Activated CD4-positive, CD25-positive, alpha-beta regulatory T cell (primary cell): ENCODE measurements at places on chromosomes 16 and 17.

- DNase-seq = peak; percentile 53
Observed at GRCh38 chr16:11224894-11225676, 30.9 kb downstream of the SOCS1 start.

DNA sequence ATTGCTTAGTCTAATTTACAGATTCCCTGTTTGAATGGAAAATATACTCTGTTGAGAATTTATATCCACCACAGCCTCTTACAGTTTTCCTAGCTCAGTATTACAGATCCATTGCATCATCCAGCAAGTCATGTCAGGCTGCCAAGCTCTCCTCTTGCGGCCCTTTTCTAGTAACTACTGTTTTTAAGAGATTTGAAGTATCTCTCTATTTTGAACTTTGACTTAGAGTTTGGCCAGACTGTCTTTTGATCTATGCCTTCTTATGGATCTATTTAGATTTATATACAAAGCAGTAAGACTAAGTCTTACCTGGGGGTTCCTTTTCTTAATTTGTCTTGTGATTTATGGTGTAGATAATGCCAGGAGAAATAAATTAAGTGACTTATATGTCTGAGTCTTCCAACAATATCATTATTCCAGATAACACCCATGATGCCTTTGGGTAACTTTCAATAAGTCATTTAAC is 53.1 kb upstream of the ABCC11 start:
- no peak for DNase-seq

DNA sequence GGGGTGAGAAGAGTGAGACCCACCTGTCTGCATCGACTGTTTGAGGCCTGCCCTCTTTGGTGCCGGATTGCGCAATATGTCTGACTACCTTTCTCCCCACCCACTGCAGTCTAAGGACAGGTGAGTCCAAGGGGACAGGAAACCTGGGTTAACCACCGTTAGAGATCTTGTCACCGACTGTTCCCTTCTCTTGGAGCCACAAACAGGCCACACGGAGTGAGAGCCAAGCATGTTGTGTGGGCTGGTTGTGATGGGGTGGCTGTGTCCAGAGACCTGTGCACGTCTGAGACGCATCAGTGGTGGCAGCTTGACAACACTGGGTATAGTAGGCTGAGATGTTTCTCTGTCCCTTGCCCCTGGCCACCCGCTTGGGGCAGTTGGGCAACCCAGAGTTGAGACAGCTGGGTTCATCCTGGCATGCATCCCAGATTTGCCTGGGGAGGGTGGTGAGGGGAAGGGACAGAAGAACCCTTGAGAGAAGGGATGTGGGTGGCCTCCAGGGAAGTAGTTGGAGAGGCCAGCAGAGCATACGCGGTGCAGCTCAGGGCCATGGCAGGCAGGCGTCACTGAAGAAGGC is 21.4 kb downstream of the MPRIP start:
- no peak for DNase-seq

DNA sequence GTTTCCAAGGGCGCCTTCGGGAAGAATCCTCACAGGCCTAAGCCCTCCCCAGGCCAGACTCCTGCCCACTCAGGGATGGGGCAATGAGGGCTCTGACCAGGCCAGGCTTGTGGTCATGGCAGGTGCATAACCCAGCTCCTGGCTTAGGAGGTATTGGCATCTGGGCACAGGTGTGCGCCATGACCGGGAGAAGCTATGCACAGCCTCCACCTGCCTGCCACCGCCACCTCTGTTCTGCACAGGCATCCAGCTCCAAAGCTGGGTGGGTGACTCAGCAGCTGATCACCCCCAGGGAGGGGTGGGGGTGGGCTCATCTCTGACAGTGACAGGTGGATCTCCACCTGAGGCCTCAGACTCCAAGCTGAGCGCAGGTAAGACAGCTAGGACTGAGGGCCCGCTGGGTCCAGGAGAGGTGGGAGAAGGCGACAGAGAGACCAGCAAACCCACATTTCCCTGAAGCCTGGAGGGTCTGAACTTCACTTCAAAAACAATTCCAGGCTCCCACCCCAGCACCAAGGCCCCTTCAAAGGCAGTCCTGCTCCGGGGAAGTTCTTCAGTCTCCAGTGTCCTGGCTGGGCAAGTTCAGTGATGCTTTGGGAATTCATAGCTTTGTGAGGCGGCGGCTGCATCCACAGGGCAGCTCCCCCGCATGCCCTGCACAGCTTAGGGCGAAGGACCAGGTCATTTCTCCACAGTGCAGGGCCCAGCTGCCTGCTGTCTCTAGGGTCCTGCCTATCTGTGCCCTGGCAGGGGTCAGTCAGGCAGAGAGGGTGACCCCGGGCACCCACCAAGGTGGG is 121.6 kb upstream of the SMURF2 start:
- DNase-seq = no peak

GRCh38 chr17:2883544-2884213 is 87.4 kb downstream of the RAP1GAP2 start:
- DNase-seq = no peak

DNA sequence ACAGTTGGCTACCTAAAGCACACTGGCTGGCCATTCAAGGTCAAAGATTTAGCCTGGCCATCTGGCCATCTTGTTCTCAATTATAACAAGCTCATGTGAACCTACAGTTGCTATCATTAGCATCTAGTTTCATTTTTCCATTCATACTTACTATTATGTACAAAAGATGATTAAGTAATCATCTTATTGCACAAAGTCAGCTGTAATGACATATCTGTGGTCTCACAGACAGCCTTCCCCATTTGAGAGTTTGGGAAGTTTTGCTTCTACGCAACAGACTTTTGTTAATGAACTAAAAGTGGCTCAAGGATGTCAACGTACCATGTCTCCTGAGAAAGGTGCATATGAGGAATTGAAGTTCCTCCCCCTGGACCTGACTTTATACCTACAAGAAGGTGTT is 51.3 kb downstream of the HS3ST3B1 start:
- DNase-seq = no peak

DNA sequence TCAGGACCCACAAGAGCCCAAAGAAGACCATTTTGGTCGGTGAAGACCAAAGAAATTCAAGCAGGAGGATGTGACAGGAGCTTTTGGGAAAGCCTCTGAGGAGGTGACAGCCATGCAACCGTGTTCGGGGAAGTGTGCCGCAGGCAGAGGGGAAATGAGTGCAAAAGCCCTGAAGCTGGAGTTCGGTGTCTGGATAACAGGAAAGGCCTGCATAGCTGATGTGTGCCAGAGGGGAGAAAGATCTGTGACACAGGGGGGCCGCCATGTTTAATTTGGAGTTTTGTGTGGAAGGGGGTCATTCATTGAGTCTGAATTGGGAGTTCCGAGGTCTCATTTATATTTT is 870 bp upstream of the ZC3H7A start:
- DNase-seq = no peak

DNA sequence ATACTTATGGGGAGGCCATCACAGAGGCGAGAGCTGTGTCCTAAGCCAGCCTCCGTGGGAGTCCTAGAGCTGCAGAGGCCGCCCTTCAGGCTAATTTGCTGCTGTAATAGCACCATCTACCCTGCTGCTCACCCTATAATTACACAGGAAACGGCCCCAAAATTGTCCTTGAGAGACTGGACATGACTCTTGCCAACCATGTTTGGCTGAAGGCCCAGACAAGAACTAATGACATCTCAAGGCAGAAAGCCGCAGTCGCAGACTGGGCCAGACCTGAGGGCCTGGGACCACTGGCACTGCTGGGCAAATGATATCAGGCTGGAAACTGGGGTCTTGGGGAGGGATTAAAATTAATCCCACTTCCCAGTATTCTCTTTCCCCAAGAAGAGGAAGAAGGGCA is 24.1 kb downstream of the PSMD7 start:
- no peak for DNase-seq

- no peak for DNase-seq
Observed at GRCh38 chr17:65389949-65390348, 171.5 kb downstream of the AXIN2 start.

DNA sequence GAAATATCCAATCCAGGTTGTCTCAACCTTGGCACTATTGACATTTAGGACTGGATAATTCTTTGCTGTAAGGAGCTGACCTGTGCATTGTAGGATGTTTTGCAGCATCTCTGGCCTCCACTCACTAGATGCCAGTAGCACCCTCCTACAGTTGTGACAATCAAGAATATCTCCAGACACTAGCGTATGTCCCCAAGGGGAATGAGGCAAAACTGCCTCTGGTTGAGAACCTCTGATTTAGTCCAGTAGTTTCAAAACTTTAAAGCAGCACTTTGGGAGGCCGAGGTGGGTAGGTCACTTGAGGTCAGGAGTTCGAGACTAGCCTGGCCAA is 48.4 kb downstream of the IQCK start:
- DNase-seq = no peak

- no peak for DNase-seq
Observed at GRCh38 chr16:17377360-17378324, 93.1 kb downstream of the XYLT1 start.

- DNase-seq = no peak
Observed at GRCh38 chr17:57751348-57751971, 6.4 kb upstream of the CCDC182 start.

DNA sequence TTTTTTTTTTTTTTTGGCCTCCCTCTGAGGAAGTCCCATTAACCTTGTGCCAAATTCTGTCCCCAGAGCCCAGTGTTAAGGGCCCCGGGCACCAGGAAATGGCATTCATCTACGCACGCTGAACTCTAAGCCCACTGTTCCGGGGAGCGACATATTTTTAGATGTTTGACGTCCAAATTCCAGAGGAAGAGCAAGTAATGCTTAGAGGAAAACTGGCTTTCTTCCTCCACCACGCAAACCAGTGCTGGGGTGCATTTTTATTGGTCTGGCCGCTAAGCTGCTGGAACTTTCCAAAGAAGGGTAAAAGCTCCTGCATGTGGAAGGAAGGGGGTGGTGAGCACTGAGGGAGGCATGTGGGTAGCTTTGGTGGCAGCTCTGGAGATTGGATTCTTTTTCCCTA is 8.3 kb downstream of the WFDC1 start:
- no peak for DNase-seq

GRCh38 chr16:69424935-69425784 is 741 bp downstream of the CYB5B start:
- no peak for DNase-seq

DNA sequence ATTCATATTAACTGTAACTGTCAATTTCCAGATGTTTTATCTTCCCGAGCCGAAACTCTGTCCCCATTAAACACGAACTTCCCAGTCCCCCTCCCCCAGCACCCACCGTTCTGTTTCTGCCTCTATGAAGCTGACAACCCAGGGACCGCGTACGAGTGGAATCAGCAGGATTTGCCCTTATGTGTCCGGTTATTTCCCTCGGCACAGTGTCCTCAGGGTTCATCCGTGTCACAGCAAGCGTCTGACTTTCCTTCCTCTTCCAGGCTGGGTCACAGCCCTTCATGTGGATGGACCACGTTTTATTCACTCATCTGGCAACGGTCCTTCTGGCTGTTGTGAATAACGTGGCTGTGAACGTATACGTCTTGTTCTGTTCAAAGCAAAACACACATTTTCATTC is 31.3 kb downstream of the METRNL start:
- DNase-seq = no peak

GRCh38 chr17:40648384-40648968 is 858 bp upstream of the SMARCE1 start:
- DNase-seq = no peak

DNA sequence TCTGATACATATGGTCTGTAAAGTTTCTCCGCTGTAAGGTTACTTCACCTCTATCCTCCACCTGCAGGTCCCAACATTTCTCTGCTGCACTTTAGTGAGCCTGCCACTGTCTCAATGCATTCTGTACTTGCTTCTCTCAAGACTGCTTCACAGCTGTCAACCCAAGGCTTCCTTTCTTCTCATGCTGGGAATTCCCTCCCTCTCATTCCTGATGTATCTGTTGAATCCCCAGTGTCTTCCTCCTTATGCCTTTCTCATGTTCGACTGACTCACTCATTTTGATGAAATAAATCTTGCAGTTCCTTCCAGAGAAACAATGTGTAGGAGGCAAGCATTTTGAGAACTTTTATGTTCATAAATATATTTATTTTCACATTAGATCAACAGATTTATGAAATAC is 288.3 kb downstream of the CNTNAP4 start:
- DNase-seq = no peak

DNA sequence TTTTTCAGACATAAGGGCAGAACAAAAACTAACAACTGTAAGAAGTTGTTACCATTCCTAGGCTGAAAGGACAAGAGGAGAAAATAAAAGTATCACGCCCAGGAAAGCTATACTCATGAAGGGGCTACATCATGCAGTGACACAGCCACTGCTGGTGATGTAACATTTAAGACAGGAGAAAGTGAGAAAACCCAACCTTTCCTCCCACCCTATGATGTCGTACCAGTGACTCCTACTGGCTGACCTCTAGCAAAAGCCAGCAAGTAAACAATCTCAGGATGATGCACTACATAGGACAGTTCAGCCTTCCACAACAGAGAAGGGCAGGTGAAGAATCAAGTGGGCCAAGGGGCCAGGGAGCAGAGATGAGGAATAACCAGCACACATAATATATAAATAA is 14.0 kb upstream of the OR1E2 start:
- no peak for DNase-seq

DNA sequence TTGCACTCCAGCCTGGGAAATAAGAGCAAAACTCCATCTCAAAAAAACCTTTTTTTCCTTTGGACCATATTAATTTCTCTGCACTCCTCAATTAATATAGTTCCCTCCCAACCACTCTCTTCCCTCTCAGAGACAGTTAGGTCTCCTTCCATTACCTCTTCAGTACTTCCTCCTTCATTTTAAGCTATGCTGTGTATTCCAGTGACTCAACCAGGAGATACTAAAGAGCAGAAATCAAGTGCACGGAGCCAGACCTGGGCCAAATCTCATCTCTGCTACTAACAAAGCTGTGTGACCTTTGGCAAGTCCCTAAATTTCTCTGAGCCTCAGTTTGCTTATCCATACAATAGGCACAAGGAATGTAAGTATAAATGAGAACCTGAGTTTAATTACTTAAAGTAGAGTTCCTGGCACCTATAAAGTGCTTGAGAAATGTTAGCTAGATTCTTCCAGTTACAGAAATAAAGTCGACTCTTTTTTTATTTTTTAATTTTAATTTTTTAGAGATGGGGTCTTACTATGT is 8.5 kb downstream of the PECAM1 start:
- DNase-seq = no peak

GRCh38 chr17:45784293-45784740 is at the start of gene CRHR1:
TSS of gene CRHR1 (plus strand) at chr17:45784320. CDS start at chr17:45784545, 225 bp downstream.
- no peak for DNase-seq

DNA sequence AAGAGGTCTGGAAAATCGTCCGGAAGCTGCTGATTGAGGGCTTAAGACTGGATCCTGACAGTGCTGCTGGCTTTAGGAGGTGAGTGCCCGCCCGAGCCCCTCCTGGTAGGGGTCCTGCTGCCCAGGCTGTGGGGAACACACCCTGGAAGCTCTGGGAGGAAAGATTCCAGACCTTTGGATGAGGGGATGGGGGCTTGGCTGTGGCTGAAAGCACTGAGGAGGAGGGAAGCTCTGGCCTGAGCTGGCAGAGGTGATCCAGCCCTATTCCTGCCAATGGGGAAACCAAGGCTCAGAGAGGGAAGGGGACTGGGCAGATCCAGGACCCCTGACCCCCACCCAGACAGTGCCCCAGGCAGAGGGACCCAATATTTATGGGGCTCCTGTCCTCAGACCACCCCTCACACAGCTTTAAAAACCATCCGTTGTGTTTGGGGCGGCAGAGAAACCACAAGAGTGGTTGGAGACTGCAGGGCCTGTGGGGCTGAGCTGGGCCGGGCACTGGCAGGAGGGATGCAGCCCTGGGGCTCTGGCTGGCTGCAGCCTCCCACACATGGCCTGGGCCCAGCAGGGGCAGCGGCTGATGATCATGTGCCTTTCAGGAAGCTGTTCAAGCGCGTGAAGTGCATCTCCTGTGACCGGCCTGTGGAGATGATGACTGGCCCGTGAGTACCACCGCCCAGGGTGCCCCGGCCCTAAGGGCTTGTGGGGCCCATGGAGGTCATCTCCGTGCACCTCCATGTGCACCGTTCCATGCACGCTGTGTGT is 22.8 kb downstream of the UBALD1 start:
- no peak for DNase-seq
